Esophagus muscularis mucosa (tissue), 4 donors: ENCODE measurements at places on chromosomes 1 and 21. TPM values are rescaled to one million over a fixed set of nuclear protein-coding genes. Genes with fewer than 3 reads are reported as not detected.
A peak's percentile ranks its signal among the peaks of the same experiment; 100 is the strongest.

GRCh38 chr1:66676613-66677298 lies 75.5 kb upstream of the DYNLT5 start:
- H3K27me3 ChIP-seq = no peaks in the 10 kb centered on the region
- H3K4me1 ChIP-seq = no peaks in the 10 kb centered on the region
- no peak overlapping the region for H3K27ac ChIP-seq
- DNase-seq = no peak
- no peak overlapping the region for H3K4me3 ChIP-seq

GRCh38 chr1:40439247-40439646 lies 11.0 kb upstream of the ZFP69B start:
- no peak overlapping the region for H3K4me3 ChIP-seq
- no peaks in the 10 kb centered on the region for H3K27me3 ChIP-seq
- no peak for DNase-seq

DNA sequence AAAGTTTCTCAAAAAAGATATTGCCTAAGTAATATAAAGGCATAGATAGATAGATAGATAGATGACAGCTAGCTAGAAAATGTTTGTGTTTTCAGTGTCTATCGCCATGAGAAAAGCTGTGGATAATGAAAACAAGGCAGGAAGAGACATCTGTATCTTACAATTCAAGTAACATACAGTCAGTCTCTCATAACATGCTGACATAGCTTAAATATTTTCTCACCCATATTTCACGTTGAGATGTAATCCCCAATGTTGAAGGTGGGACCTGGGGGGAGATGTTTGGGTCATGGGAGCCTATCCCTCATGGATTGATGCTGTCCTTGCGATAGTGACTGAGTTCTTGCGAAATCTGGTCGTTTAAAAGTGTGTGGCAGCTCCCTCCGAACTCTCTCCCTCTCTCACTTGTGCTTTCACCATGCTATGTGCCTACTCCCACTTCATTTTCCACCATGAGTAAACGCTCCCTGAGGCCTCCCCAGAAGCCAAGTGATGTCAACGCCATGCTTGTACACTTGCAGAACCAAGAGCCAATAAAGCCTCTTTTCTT lies 856.8 kb upstream of the ADAMTS5 start:
- H3K27me3 ChIP-seq = no peaks in the 10 kb centered on the region
- H3K4me3 ChIP-seq = no peak overlapping the region
- peaks cover 15% of the 10 kb centered on the region for H3K4me1 ChIP-seq
- H3K36me3 ChIP-seq = no peaks in the 10 kb centered on the region
- no peak overlapping the region for H3K27ac ChIP-seq

DNA sequence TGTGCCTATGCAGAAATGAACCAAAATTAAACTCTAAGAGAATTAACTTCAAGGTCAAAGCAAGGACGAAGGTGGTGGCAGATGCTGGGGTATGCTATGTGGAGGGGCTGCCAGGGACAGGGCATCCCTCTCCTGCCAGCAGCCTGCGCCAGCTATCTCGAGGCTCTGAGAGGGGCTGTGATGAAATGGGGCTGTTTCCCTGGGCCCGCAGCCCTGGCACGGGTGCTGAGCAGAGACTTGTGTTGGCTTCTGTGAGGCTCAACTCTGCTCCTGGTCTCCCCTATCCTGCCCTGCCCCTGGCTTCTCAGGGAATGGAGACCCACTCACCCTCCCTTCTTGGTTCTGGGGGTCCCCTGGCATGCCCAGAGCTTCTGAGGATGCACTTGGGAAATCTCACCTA lies 41.9 kb upstream of the TIAM1 start:
- no peak overlapping the region for H3K4me3 ChIP-seq
- no peaks in the 10 kb centered on the region for H3K4me1 ChIP-seq
- no peak overlapping the region for H3K27ac ChIP-seq
- H3K27me3 ChIP-seq = no peaks in the 10 kb centered on the region
- DNase-seq = no peak

RNASEL gene
- total RNA-seq = 10.8 TPM

GRCh38 chr1:84853741-84854721 lies 39.0 kb downstream of the LPAR3 start:
- no peaks in the 10 kb centered on the region for H3K4me1 ChIP-seq
- no peak overlapping the region for H3K27ac ChIP-seq
- DNase-seq = peak; percentile 87
- no peak overlapping the region for H3K4me3 ChIP-seq
- H3K27me3 ChIP-seq = no peaks in the 10 kb centered on the region
- H3K36me3 ChIP-seq = no peaks in the 10 kb centered on the region

RGS1 gene
- total RNA-seq = 27.7 TPM

DNA sequence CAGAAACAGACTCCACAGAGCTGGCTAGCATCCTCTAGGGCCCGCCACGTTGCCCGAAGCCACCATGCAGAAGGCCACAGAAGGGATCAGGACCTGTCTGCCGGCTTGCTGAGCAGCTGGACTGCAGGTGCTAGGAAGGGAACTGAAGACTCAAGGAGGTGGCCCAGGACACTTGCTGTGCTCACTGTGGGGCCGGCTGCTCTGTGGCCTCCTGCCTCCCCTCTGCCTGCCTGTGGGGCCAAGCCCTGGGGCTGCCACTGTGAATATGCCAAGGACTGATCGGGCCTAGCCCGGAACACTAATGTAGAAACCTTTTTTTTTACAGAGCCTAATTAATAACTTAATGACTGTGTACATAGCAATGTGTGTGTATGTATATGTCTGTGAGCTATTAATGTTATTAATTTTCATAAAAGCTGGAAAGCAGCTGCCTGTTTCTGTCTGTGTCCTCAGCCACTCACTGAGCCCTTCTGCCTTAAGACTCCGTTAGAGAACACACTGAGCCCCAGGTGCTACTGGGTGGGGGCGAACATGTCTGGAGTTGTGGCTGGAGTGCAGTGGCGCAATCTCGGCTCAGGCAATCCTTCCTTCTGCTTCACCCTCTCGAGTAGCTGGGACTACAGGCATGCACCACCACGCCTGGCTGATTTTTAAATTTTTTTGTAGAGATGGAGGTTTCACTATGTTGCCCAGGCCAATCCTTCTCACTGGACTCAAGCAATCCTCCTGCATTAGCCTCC lies 14.8 kb downstream of the MFSD2A start:
- peaks cover 2% of the 10 kb centered on the region for H3K4me1 ChIP-seq
- H3K27ac ChIP-seq = no peak overlapping the region
- no peaks in the 10 kb centered on the region for H3K36me3 ChIP-seq
- no peaks in the 10 kb centered on the region for H3K27me3 ChIP-seq
- no peak overlapping the region for H3K4me3 ChIP-seq

DNA sequence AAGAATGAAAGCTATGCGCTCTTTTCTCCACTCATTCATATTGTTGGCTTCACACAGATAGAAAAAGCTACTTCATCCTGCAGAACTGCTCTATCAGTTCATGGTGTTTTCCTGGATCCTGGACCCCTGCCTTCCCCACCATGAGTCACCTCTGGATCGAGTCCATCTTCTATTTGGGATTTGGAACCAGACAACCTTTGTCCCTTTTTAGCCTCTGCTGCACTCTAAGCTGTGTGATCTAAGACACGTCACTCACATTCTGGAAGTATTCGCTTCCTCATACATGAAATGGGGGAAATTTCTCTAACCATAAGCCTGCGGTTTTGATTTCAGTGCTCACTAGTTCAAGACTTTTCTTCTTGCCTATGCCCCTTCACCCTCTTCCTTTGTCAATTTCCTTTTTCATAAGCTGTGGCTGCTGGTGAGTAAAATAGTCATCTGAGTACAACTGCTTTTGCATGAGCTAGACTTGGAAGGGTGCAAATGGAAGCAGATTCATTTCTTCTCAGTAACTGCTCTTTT lies 14.1 kb upstream of the DEGS1 start:
- H3K27ac ChIP-seq = no peak overlapping the region
- no peak overlapping the region for H3K4me3 ChIP-seq
- H3K4me1 ChIP-seq = peaks cover 13% of the 10 kb centered on the region
- no peaks in the 10 kb centered on the region for H3K27me3 ChIP-seq
- DNase-seq = no peak

- H3K27ac ChIP-seq = peak overlapping the region; percentile 68
- no peaks in the 10 kb centered on the region for H3K36me3 ChIP-seq
- DNase-seq = peak; percentile 89
- H3K27me3 ChIP-seq = no peaks in the 10 kb centered on the region
- H3K4me3 ChIP-seq = no peak overlapping the region
- peaks cover 35% of the 10 kb centered on the region for H3K4me1 ChIP-seq
These were observed 29.0 kb upstream of the CTBS start for GRCh38 chr1:84603223-84603622.

DNA sequence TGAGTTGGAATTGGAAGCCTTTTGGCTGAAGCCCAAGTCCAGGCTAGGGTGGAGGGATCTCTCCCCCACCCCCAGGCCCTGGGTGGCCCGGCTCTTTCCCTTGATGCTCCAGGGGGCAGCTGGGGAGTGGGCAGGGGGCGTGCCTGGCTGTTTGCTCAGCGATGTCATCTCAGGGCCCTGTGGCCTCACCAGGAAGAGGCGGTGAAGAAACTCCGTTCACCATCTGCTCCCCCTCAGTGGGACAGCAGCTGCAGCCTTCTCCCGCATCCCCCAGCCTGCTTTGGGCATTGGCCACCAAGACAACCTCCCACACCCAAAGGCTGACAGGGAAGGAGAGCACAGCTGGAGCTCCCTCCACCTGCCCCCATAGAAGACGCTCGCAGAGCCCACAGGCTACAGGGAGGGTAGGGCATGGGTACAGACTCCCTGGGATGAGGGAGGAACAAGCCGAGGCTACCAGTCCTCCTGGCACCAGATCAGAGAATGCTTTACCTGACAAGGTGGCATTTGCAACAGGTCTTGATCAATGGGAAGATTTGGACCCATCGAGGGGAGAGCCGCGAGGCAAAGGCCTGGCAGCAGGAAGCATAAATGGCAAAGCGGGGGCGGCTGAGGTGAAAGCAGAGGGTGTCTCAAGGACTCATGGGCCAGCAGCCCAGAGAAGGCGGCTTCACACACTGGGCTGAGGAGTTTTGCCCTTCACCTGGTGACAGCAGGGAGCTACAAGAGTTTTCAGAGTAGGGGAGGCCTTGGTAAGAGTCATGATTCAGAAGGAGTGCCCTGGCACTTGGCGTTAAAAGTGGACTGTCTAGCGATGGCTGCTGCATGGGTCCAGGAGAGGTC lies 6.5 kb upstream of the GUCA2A start:
- no peak overlapping the region for H3K27ac ChIP-seq
- peaks cover 25% of the 10 kb centered on the region for H3K27me3 ChIP-seq
- H3K4me3 ChIP-seq = no peak overlapping the region
- peak; percentile 80 for DNase-seq

GRCh38 chr1:214317734-214318133 lies 36.8 kb downstream of the SMYD2 start:
- no peaks in the 10 kb centered on the region for H3K4me1 ChIP-seq
- no peak overlapping the region for H3K27ac ChIP-seq
- no peak overlapping the region for H3K4me3 ChIP-seq

- H3K27me3 ChIP-seq = no peaks in the 10 kb centered on the region
- H3K4me1 ChIP-seq = peaks cover 56% of the 10 kb centered on the region
- peak overlapping the region; percentile 79 for H3K27ac ChIP-seq
- H3K36me3 ChIP-seq = peaks cover 4% of the 10 kb centered on the region
- peak; percentile 96 for DNase-seq
These were observed 3.1 kb downstream of the ACAP3 start for GRCh38 chr1:1304331-1305299.
